ENCODE measurements at places on chromosomes 3 and 15. TPM values are rescaled to one million over a fixed set of nuclear protein-coding genes. Genes with fewer than 3 reads are reported as not detected.

- DNase-seq, result no peak
Measured at GRCh38 chr3:79406175-79406574, 361.6 kb downstream of the ROBO1 start.

DNA sequence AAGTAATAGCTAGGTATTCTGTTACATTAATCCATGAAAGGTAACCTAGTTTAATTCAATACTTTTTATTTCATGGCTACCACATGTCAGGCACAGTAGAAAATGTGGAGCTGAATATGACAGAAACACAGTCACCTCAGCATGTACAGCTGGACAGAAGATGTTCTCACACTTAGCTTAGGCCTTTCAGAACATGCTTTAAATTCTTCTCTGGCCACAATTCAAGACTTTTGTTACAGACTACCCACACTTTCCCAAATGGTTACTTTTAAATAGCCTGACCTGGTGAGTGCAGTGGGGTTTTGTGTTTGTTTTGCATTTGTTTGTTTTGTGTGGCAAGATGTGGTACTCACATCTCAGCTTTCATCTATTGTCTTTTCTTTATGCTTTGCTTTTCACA is 1079.5 kb downstream of the IGSF11 start:
- no peak for DNase-seq

DNA sequence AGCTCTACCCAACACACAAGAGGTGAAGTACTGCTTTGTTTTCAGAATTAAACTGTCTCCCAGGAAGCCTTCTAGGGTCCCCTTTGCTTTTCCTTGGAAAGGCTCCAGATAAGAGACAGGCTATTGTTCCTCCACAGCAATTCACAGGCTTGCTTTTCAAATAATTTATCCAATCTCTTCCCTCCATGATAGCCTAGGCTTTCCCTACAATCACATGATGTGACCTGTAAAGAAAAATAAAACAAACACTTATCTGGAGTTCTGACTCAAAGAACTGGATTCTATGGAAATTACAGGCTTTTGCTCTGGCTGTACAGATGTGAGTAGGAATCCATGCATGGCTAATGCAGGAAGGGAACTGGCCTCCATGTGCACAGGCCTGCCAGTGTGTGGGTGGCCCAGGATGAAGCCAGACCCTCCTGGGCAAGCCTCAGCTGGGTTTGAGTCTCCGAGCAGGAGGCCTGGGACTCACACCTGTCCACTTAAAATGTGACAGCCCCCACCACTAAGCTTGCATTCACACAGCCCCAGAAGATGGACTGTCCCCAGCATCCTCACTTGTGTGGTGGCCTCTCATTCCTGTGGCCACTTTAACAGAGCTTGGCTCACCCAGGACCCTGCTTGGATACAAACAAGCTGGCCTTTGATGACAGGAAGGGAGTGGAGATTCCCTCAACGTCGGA is 75.8 kb upstream of the LEKR1 start:
- no peak for DNase-seq

Gene C3orf18
- 11.7 TPM for total RNA-seq

GRCh38 chr3:149330609-149331331 is 2.7 kb downstream of the TM4SF18 start:
- no peak for DNase-seq
